Sciatic nerve (tissue), 2 donors: ENCODE measurements at places on chromosomes 13 and 19. TPM values are rescaled to one million over a fixed set of nuclear protein-coding genes. Genes with fewer than 3 reads are reported as not detected.

The ZNF253 gene
- 10.5 TPM for total RNA-seq

- no peak for DNase-seq
Measured at GRCh38 chr19:55492362-55492944, 4.2 kb downstream of the SSC5D start.

DNA sequence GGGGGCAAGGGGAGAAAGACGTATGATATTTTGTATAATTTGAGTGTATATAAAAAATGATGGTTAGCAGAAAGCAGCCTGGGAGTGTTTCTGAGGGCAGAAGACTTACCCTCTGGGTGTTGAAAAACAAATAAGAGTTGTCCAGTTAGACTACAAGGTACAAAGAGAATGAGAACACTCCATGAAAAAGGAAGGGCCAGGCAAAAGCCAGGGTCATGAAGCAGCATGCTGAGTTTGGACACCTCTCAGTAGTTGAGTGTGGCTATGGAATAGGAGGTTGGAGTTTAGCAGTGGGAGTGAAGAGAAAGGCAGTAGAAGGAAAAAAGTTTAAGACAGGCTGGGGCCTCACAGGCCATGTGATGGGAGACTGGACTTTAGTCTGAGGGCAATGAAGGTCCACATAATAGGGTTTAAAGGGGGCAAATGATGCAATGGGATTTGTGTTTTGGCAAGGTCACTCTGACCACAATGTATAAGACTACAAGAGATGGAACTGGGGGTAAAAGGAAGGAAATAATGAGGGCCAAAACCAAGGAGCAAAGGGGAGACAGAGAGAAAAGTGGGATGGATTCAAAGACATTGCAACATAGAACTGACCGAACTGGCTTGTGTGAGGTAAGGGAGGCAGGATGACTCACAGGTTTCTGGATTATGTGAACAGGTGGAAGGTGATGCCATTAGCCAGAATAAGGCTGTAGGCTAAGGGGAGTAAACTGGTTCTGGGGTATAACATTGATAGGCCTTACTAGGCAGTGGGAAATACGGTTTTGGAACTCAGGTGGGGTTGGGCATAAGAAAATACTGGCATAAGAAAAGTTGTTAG, 76.6 kb downstream of the SERP2 start:
- no peak for DNase-seq

- no peak for DNase-seq
Measured at GRCh38 chr13:24678151-24678550, 2.1 kb upstream of the ATP12A start.

DNA sequence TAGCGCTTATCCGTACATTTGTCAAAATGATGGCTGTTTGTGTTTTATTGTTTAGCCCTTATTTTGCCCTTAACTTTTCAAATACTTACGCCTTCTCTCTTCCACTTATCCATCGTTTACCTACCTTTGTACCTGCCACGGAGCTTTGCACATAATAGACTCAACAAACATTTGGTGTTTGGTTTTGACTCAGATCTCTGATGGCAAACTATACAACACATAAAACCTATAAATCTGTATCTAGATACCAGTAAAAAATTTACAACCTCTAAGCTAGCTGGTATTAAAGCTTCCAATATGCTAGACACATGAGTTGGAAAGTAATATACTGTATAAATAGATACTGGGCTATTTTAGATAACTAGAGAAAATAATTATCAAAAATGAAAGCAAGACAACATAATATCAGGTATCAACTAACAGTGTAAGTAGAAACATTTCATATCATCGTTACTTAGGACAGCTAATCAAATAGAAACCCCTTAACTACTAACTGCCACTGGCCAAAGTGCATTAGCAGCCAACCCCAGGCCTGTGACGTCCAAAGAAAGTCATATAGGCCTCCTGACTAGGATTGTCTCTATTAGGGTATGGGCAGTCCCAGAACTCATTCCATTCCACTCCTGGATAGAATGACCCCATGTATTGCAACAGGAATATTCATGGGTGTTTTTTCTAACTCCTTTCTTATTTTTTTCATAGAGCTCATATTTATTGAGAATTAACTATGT, 53.8 kb downstream of the KCTD12 start:
- no peak for DNase-seq

DNA sequence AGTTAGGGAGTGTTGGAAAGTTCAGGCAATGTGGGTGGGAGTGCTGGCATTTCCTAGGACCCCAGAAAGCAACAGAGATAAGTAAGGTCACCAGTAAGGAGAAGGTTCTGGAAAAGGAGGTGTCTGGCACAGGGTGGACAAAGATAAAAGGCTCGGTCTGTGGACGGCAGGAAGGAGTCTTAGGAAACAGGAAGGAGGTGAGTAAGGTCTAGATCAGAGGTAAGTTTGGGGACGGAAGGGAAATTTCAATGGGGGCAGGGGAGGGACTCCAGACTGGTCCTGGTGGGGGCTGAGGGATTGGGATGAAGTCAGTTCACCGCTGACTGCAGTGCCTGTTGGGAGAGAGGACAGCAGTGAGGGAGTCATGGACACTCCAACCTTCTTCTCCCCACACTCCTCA, 7.8 kb upstream of the OPA3 start:
- DNase-seq: no peak
